ENCODE measurements at places on chromosomes 3 and 15.

- DNase-seq: peak; percentile 63
Observed at GRCh38 chr15:64163659-64164362, 989 bp upstream of the PPIB start.

- peak; percentile 20 for DNase-seq
Observed at GRCh38 chr3:177424521-177424920, 227.2 kb upstream of the TBL1XR1 start.

- no peak for DNase-seq
Observed at GRCh38 chr3:732326-732928, 360.4 kb upstream of the CNTN6 start.

- no peak for DNase-seq
Observed at GRCh38 chr3:186137051-186137685, 28.3 kb upstream of the ETV5 start.

DNA sequence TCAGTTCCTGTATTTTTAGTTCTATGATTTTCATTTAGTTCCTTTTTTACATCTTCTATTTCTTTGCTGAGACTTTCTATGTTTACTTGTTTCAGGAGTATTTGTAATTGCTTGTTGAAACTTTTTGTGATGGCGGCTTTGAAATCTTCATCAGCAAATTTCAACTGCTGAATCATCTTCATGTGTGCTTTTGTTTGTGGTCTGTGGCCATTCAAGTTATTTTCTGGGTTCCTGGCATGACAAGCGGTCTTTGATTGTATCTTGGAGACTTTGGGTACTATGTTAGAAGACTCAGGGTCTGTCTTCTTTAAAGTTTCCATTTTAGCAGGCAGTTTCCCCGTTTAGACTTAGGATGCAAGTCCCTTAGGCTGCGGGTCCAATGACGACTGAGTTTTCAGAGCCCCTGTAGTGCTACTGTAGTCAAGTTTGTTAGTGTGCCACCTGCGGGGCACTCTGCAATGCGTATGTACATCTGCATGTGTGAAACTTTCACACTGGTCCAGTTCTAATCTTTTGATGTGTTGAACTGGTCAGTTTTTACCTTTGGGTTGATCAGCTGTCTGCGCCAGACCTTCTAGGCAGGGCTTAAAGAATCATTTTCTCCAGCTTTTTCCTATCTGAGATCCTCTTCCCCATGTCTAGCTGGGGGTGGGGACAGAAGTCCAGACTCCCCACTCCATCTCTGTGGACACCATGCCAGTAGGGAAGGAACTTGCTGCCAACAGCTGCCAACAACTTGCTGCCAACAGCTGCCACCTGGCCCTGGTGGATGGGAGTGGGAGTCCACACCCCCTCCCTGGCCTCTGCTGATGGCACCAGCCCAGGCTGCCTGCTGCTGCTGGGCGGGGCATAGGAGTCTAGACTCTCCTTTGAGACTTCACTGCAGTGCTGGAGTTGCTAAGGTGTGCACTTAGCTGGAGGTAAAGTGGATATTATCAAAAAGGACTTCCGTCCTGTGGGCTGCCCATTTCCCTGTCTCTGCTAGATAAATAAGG lies 190.9 kb downstream of the TJP1 start:
- DNase-seq: no peak

GRCh38 chr3:113698956-113699355 lies 2.5 kb upstream of the USF3 start:
- DNase-seq: peak; percentile 43

GRCh38 chr3:171345107-171345843 lies 114.9 kb downstream of the TNIK start:
- no peak for DNase-seq

DNA sequence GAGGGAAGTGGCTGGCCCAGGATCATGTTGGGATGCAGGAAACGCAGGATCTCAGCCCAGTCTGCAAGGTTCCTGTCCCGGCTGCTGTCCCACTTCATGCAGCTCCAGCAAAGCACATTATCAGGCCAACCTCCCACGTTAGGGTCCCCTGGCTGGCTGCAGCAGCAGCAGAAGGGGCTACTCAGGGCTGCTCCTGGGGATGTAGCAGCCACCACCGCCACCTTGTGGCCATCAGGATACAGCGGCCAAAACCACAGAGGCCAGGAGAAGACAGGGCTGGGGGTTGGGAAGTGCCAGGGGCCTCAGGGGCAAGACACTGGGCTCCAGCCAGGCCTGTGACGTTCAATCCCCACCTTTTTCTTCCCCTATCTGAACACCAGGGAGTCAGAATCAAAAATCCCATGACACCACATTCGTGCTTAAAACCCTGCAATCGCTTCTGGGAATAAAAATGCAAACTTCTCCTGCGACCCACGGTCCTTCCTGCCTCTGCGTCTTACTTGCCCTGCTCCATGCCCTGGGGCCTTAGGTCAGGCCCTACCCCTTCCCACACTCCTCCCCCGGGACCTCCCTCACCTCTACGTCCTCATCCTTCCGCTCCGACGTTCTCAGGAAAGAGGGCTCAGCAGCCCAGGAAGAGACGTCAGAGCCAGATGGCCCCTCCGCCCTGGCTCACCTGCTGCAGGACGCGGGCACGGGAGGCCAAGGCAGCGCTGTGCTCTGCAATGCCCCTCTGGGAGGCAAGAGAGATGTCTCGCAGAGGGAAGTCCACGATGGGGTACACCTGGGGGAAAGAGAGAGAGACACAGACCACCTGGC lies 21.5 kb downstream of the SSUH2 start:
- DNase-seq: peak; percentile 90

DNA sequence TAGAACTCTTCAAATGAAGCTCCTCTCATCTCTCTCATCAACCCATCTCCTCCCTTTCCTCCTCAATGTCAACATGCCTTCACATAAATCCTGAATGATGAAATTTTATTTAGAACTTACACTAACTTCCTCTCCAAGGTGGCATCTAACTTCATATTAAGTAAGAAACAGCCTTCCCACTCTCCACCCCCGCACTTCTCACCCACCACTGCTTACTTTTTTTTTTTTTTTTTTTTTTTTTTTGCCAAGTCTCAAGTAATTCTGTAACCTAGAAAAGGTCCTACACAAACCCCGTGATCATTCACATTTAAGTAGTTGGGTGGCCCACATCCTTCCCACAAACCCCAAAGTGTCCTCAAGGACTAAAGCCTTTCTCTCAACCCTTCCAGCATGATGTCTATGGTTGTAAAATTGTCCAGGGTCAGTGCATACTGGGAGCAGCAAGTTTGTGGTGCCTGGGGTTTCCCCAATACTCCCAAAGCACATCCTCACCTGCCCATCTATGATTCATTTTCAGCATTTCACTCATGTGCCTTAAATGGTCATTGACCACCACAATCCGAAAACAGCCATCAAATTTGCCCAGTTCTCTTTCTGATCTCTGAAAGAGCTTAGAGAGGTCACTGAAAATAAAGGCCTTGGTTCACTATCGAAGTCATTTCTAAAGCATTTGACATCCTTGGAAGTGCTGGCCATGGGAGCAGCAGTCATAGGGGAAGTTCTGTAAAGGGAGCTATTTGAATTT lies 47.2 kb downstream of the CD86 start:
- no peak for DNase-seq

DNA sequence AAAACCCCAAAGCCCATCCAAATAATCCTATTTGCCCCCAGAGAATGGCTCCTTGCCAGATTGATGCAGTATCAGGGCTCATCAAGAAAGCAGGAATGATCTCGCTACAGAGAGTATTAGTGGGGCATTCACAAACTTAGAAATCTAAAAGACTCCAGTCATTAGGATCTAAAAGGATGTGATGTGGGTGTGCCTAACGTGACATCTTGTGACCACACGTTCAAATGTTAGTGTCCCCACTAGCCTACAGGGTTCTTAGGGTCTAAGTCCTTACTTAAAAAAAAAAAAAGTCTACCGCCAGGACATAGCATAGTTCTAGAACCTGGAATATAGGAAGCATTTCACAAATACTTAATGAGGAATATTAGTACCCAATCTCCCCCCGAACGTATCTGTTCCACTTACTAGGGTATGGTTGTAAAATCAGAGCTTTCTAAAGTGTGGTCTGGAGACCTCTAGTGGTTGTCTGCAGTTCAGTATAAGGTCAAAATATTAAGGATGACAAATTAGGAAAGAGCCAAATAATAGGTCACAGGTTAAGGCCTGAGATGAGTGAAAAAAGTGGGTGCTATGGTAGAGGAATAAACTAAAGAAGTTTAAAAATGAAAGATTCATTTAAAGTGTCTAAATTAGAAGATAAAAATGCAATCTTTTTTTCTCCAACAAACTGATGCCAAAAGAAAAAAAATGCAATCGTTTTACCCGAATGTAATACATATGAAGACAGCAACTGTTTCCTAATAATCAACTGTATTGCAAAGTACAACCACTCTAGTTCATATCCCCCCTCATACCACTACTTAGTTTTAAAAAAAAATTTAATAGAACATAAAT lies 4.2 kb upstream of the CHRM5 start:
- DNase-seq: peak; percentile 50

GRCh38 chr3:4493941-4494894 lies 1.1 kb downstream of the ITPR1 start:
- DNase-seq: peak; percentile 33

GRCh38 chr15:58227706-58228543 lies 89.7 kb downstream of the AQP9 start:
- DNase-seq: peak; percentile 82

DNA sequence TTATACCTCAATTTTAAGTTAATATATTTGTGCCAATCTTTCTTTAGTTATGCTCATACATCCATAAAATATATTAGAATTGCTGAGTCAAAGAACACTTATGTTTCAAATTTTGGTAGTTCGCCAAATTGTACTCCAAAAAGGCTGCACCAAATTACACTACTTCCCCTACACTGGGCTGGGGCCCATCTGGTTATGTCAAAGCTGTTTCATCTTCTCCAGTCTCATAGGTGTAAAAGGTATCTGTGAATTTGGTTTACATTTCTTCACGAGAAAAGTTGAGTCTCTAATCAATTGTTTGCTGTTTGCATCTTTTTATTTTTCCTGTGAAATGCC lies 706 bp downstream of the FSIP1 start:
- no peak for DNase-seq

- peak; percentile 59 for DNase-seq
Observed at GRCh38 chr3:94004301-94004910, 24.0 kb downstream of the STX19 start.

DNA sequence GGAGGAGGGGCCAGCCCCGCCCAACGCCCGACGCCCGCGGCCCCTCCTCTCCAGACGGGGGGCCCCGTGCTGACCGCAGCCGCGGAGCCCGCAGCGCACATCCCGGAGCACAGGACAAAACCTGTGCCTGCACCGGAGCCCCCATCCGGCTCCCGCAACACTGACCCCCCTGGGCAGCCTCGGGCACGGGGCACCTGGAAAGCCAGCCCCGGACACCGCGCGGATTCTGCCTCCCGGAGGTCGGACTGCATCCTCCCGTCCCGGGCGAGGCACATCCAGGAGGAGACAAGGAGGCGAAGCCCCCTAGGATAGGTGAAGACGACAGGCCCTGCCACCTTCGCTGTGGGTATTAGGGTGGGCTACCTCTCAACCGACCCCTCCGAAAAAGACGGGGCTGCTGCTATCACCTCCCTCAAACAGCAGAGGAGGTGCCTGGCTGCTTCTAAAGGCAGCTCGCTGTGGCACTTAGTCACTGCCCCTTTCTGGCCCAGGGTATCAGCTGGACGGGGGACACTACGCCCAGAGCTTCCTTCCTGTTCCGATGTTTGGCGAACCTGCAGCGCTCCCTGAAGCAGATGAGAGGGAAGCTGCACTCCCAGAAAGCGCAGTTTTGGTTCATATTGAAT lies 10.6 kb downstream of the XXYLT1 start:
- peak; percentile 82 for DNase-seq

DNA sequence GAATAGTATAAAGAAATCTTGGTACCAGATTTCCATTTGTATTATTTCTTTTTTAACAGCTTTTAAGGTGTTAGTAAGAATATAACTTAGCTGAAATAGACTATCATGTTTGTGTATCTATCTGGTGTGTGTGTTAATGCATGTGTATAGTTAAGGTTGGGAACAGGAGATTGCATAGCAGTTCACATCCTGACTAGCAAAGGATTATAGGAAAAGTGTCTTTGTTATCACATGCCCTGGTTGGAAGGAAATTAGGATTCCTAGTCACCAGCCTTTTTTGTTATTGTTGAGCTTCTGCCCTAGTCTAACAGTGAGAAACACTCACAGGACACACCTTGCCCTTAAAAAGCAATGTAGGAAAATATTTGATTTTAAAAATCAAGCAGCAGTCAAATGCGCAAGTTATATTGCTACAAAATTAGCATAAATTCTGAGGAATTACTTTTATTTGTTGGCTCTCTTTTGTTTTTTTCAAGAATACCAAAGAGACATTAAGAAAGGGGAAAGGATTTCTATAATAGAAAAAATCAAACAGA lies 58.2 kb downstream of the SETD5 start:
- DNase-seq: no peak

- DNase-seq: no peak
Observed at GRCh38 chr3:74988095-74988494, 373.6 kb upstream of the CNTN3 start.
